ENCODE measurements at places on chromosomes 2 and 18.

GRCh38 chr2:188122985-188123384 is 168.7 kb upstream of the GULP1 start:
- DNase-seq: no peak

GRCh38 chr18:63480476-63480875 is 3.7 kb downstream of the SERPINB5 start:
- no peak for DNase-seq

DNA sequence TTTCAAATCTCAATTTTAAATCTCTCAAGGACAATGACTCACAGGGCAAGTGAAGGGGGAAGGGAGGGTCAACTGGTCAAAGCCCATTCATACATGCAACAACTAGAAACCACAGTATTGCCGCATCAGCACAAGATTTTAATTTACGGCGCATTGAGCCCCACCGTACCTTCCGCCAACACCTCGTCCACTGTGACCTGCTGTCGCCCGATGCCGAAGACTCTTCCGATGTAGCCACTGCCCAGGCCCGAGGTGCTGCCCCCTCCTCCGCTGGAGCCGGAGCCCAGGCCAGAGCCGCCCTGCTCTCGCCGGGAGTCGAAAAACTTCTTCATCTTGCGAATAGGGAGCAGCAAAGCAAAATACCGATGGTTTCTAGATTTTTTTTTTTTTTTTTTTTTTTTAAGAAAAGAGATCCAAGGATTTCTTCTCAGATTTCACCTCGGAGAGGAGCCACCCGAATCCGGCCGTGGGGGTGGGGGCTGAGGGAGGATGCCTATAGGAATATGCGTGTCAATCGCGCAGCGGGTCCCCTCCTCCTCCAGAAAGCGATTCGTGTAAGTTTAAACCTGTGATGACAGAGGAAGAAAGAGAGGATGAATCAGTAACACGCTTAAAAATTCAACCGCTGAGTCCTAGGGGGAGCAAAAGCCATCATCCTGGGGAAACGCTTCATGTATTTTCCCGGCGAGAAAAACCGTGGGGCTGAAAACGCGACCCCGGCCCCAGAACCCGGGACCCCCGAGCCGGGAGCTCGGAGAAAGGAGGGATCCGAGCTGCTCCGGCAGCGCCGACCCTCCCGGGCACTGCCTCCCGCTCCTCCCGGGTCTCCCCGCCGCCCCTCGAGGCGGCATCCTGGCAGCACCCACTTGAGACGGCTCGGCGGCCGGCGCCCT is 584 bp downstream of the AAK1 start:
- peak; percentile 76 for DNase-seq

- DNase-seq: no peak
These were observed 48.0 kb downstream of the PID1 start for GRCh38 chr2:229223107-229223506.

DNA sequence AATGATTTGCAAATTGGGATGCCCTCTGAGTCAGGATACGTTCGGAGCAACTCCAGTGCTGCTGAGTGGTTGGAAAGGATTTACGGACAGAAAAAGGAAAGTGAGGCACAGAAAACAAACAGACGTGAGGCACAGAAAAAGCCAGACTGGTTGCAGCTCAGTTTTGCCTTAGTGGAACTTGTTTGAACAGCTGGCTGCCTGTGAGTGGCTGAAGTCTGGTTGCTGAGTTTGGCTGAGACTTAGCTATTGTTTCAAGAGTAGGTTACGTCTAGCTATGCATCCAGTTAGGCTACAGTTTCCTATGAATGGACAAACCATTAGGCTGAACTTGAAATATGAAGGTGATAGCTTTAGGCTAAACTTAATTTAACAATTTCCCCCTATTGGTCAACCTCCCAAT is 256.6 kb downstream of the VAPA start:
- DNase-seq: no peak

GRCh38 chr2:223621901-223622300 is 19.7 kb upstream of the SCG2 start:
- DNase-seq: no peak

- DNase-seq: no peak
These were observed 161.0 kb downstream of the RNF152 start for GRCh38 chr18:61731693-61732376.

- no peak for DNase-seq
These were observed 5.4 kb downstream of the METTL21A start for GRCh38 chr2:207619764-207620203.
